ENCODE measurements at places on chromosomes 5 and 9.

- no peak for DNase-seq
Observed at GRCh38 chr9:127720031-127720864, 4.4 kb downstream of the TTC16 start.

GRCh38 chr5:76595755-76596481 is 27.3 kb downstream of the F2RL2 start:
- DNase-seq, result no peak

DNA sequence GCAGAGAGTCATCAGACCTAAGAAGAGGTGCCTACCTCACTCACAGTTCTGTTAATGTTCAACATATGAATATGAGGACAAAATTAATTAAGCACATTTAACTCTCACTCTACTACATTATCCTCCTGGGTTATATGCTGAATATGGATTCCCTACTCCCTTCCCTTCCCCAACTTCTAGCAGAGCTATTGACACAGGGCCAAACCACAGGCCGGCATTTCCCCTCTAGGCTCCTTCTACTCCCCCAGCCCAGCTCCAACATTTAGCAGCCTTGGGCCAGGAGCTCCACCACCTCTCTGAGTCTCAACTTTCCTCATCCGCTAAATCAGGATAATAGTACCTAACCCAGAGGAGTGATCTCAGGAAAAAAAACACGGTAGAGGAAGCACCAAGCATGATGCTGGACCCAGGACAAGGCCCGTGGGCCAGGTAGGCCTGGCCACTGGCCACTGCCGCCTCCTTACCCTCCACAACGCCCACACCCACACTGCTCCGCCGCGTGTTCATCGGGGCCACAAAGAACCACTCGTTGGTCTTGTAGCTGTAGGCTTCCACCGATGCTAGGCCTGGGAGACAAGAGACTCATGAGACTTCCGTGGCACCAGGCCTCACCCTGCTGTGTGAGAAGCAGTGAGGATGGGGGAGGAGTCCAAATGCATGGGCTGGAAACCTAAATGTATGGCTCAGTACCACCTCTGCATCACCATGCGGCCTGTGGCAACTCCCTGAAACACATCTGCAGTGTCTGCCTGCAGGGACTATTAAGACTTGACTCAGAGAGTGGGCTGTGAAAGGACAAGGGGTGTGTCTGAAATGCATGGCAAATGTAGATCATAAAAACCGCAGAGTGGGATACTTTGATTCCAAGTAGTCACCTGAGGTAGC is 98.8 kb downstream of the KLHL3 start:
- no peak for DNase-seq

- DNase-seq, result no peak
Observed at GRCh38 chr5:164672205-164672604, 1166.8 kb downstream of the MAT2B start.

GRCh38 chr9:22136461-22137096 is 127.5 kb upstream of the CDKN2B start:
- DNase-seq, result no peak

DNA sequence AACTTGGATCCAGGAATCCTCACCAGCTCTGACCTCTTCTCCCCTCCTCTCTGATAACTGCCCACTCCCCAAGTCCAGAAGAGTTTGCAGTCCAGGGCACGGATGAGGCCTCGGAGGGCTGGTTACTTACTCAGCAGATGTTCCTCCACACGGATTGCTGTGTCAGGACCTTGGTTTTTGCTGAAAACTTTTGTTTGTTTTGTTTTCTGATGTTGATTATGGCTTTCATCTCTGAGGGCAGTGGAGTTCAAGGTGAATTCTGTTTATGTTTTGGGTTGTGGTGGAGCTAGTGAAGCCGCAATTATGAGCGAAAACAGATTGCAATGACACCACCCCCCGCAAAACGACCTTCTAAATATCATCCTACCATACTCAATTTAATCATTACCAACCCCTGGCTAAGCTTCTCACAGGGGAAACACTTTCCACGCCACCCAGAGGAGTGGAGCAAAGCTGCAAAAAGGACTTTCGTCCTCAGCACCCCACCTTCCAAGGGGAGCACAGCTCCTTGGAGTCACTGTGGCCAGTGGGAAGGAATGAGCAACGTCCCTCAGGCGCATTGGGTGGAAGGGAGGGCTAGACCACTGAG is 92.7 kb upstream of the SAP30L start:
- no peak for DNase-seq

GRCh38 chr5:73188764-73189531 is 16.0 kb downstream of the TMEM174 start:
- DNase-seq, result no peak

- no peak for DNase-seq
Observed at GRCh38 chr5:116076496-116076895, 8.3 kb upstream of the COMMD10 start.

GRCh38 chr5:110092955-110093785 is 403.4 kb downstream of the MAN2A1 start:
- DNase-seq, result no peak

DNA sequence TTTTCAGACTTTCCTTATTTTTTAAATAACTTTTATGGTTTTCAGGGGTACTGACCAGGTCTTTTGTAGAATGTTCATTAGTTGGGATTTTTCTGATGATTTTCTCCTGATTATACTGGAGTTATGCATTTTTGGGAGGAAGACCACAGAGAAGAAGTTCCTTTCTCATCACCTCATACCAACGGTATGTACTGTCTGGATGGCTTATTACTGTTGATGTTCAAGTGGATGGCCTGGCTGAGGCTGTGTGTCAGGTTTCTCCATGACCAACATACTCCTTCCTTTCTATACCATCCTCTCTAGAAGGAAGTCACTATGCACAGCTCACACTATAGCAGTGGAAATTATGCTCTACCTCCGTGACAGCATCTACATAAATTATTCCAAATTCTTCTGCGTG is 71.1 kb upstream of the NR3C1 start:
- no peak for DNase-seq

DNA sequence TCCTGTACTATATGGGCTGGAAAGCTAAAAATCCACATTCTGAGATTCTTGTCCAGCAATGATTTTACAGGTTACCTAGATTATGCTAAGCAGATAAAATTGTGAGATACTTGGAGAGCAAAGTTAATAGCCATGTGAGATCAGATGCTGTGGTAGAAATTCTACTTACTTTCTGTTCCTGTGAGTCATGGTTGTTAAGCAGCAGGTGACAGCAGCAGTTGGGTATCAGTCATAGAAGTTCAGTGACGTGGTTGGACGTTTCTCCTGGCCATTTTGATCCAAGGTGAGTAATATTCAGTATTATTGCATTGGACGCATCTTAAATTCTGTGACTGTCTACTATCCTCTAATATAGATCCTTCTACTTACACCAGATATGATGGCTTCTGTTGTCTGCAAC is 524.5 kb downstream of the TMEM38B start:
- DNase-seq, result no peak

DNA sequence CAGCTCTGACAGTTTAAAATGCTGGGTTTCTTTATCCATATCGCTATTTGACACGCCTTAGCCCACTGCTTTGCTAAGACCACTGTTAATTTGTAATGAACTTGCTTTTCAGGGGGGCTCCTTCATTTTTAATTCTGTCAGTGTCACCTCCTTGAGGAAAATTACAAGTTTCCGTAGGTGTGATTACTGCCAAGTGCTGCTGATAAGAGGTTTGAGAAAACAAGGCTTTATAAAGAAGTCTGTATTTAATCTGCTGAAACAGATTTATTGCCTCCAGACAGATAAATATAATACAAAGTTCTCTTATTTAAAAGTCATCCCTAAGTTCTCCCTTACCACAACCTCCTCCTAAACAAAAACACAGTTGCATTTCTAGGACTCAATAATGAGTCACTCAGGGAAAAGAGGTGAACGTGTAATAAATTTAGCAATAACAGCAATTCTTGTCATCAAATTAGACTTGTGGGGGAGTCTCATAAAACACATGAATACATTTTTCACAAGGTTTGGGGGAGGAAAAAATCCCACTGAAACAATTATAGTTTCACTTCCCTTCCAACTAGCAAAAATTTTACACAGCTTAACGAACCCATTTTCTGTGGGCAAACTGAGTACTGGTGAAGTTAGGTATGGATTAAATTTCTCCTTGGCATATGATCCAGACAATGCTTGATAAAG is 72.8 kb downstream of the MAPKAP1 start:
- no peak for DNase-seq

- DNase-seq, result no peak
Observed at GRCh38 chr9:78707481-78707991, 410.6 kb downstream of the PSAT1 start.

All from activated T-cell treated with anti-CD3 and anti-CD28 coated beads, Interleukin-2, amount 50 U/mL, for 4 hours (primary cell).